CD4-positive, alpha-beta T cell (primary cell): ENCODE measurements at places on chromosomes 12 and 14.

GRCh38 chr14:71651228-71651627, 281.0 kb upstream of the RGS6 start:
- no peak for DNase-seq

DNA sequence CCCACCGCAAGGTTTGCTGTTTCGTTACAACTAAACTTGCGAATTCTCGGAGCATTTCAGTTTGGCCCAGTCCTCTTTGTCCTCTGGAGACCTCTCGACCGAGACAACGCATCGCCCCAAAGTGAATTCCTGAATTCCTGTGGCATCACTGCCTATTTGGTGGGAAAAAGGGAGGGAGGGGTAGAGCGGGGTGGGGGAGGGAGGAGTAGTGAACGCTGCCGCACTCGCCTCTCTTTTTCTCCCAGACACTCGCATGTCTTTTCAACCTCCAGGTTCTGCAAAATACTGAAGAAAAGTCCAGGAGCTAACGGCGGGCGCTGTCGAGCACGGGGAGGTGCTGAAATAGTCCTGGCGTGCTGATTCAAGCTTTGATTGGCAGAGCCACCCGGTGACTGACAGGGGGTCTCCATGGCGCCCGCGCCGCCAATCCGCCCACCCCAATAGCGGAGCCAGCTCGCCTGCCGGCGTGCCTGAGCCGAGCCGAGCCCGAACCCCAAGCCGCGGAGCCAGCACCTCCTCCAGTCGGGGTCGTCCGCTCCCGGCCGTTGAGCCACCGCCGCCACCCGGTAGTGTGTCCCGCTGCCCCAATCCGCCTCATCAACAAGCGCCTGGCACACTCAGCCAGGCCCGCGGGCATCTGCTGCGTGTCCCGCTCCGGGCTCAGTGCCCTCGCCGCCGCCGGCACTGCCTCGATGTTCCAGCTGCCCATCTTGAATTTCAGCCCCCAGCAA, at the start of gene SIX6:
Gene SIX6 (plus strand): TSS at position 440 of the 731 bp plus-strand sequence. CDS start 253 bp downstream, at position 693.
- no peak for DNase-seq

GRCh38 chr12:65734226-65734625, 90.1 kb upstream of the HMGA2 start:
- DNase-seq, result no peak

- peak; percentile 87 for DNase-seq
Observed at GRCh38 chr12:6869049-6870021, 2.0 kb downstream of the TPI1 start.

DNA sequence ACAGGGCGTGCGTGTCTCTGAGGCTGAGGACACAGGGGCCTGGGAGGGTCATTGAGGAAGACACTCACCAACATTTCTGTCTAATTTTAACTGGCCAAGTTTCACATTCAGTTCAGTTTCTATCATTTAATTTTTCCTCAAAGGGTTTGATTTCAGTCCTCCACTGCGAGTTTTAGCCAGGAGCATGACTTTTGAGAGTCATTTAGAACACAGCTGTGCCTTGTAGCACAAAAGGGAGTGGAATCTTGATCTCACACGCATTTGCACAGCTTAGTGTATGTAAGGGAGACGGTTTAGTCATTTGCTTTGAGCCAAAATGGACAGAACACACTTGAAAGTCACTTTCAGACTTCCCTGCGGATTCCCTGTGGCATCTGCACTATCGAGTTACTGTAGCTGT, 1090.8 kb downstream of the BCL11B start:
- no peak for DNase-seq

- no peak for DNase-seq
Observed at GRCh38 chr12:108370415-108370814, 31.3 kb upstream of the CMKLR1 start.

- DNase-seq, result no peak
Observed at GRCh38 chr14:87411370-87411769, 581.6 kb downstream of the GALC start.

DNA sequence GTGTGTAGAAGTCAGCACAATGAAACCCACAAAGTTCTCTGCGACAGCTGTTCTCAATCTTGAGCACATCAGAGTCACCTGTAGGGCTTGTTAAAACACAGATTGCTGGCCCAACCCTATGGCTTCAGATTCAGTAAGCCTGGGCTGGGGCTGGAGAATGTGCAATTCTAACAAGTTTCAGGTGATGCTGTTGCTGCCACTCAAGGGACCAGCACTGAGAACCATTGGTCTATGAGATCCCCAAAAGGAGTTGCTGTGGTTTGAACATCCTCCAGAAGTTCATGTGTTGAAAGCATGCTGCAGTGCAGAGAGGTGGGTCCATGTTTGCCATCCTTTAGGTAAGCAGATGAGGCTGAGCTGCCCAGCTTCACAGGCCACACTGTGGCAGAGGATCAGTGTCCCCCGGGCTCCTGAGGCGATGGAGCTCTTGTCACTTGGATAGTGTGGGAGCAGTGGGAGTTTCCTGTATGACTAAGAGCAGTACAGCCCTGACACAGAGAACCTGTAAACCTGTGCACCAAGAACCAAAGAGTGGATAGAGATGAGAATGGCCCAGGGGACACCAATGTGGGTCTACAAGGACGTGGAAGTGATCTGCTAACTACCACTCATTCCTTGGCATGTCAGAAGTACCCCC, 8.0 kb upstream of the RTRAF start:
- DNase-seq, result no peak

DNA sequence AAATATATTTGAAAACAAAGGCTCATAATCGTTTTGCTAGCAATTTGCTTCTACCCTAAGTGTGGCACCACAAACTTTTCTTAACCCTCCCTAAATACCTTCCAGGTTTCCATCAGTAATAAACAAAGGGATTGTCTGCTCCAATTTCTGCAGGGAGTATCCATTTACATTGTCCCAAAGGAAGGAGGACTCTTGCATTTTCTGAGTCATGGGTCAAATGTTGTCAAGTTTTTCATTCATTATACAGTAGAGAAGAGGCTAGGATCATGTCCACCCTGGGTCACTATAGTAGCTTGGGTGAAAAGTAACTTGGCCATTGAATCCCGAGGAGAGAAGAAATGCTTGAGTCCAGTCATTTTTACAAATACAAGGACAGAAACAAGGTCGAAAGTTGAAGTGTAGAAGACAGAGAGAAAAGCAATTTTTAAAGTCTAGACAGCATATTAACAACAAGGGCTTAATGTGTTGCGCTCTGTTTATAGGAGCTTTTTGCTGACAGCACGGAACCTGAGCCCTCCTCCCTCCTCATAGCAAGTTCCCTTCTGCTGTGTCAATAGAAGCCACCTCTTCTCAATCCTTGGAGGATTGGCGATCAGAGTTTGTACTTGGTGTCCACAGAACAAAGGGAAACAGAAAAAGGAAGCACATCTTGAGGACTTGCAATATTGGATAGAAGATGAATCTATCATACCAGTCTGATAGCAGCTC, 53.1 kb downstream of the TMEM30B start:
- DNase-seq, result no peak

DNA sequence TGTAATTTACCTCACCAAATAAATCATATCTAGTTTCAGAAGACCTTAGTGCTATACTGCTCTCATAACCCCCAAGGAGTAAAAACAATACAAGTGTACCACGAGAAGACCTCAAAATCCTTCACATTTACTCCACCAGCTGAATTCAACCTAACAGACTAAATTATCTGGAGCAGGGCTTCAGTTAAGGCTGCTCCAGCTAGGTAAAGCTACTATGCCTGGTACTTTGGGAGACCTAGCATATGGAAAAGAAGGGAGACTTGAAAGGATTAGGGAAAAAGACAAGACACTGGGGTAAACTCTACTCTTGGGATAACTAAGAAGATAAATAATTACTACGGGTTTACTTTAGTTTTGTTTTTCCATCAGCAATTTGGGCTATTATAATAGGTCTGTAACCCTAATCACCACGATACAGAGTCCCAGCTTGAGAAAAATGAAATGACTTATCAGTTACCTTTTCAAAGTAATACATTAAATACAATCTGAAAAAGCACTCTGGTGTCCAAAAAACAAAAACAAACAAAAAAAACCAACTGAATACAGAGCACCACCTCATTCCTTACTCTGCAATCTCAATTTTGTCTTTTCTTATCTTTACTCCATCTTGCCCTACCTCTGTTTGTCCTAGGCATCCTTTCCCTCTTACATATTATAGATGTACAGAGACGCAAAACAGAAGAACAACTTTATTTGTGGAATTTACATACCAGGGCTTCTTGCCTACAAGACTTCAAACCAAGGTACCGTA, 2.1 kb downstream of the EML5 start:
- DNase-seq, result no peak

DNA sequence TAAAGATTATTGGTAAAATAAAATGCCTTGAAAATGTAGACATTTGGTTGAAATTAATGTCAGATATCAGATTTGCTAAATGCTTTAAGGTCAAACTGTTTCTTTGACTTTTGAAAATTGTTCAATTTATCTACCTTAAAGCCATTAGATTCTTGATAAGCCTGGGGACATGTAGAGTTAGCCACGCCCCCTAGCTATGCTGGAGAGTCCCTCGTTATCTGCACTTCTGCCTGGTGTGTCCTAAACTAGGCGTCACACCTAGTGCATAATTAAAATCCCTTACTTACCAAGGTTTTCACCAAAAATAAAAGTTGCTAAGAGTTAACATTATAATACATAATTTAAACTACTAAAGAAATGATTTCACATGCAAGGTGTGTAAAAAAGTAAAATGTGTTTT, 79.5 kb downstream of the EGLN3 start:
- no peak for DNase-seq

DNA sequence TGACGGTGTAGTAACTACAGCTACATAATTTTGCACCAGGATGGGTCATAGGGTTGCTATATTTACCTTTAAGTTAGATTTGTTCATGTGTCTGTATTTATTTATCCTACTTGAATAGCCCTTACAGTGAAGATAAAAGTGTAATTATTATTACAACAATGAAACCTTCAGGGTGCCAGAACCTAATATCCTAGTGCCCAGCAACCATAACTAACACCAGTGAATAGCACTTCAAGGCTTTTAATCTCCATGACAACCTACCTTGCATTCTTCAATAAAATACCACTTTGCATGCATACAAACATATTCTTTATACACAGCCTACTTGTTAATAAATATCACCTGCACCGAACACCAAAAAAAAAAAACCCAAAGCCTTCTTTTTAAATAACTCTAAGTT, 58.7 kb upstream of the G2E3 start:
- no peak for DNase-seq

DNA sequence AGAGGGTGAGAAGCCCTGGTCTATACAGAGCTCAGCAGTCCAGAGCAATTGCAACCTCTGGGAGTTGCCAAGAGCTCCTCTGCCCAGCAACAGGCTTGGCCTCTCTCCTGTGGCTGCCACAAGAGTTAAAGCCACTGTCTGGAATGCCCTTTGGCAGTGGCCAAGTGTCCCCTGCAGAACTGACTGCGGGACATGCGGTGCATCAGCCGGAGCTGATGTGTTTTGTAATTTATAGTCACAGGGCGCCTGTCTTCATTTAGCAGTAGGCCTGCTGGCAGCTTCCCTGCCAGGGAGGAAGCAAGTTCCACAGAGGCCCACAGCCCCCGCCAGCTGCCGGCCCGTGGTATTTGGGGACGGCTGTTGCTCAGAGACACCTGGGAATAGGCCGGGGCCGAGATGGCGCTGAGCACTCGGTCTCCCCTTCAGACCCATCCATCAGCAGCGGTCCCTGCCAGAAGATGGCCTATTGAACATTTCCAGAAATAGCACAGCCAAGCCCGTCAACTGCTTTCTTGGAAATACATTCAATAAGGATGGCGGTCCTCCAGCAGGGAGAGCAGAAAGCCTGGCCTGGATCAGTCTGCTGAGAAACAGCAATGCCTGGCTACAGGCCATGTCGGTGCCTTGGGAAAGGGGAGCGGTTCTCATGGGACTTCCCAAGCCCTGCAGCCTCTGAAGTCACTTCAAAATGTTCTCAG, 217.4 kb downstream of the CRADD start:
- DNase-seq, result no peak

GRCh38 chr14:44531658-44532057, 24.6 kb upstream of the FSCB start:
- no peak for DNase-seq

- peak; percentile 46 for DNase-seq
Observed at GRCh38 chr12:54294152-54294952, 6.5 kb downstream of the NFE2 start.

DNA sequence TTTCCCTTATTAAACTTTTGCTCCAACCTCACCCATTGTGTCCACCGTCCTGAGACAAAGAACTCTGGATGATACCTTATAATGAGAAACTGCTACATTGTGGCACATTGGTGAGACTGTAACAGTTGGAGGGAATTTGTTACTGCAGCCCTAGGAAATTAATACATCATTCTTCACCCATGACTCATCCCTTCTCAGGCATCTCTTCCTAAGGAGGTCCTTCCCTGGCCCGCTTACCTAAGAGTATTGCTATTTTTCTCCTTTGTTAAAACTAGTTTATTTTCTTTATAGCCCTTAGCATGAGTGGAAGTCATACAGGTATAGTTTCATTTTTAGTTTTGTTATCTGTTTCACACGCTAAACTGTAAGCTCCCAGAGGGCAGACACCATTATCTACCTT, 87.1 kb downstream of the TMEM260 start:
- no peak for DNase-seq

- no peak for DNase-seq
Observed at GRCh38 chr12:6215932-6216494, 15.8 kb downstream of the CD9 start.

- no peak for DNase-seq
Observed at GRCh38 chr14:34794217-34794616, 79.8 kb upstream of the CFL2 start.

DNA sequence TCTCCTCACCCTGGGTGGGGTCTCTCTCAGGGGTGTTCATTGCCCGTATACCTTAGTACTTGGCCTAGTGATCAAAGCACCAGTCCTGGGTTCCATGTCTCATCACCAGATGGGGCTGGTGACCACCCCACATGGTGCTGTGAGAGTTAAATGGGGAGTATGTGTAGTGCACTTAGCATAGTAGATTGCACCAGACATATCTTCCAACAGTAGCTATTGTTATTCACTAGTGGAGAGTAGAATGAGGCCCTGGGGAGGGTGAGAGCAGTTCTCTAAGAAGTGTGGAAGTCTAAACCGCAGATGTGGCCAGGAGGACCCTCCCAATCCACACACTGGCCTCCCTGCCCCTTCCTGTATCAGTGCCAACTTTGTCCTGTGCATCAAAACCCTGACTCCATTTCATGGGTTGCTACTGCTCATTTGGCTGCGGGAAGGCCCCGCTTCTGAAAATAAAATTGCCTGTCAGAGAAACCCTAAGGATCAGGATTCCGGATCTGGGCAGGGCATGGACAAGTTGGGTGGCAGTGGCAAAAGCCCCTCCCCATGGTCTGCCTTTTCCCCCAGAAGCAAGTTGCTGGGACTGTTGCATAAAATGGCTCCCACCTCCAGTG, 4.4 kb downstream of the CD9 start:
- DNase-seq, result no peak

GRCh38 chr12:97968641-97969197, 506.1 kb downstream of the RMST start:
- no peak for DNase-seq

DNA sequence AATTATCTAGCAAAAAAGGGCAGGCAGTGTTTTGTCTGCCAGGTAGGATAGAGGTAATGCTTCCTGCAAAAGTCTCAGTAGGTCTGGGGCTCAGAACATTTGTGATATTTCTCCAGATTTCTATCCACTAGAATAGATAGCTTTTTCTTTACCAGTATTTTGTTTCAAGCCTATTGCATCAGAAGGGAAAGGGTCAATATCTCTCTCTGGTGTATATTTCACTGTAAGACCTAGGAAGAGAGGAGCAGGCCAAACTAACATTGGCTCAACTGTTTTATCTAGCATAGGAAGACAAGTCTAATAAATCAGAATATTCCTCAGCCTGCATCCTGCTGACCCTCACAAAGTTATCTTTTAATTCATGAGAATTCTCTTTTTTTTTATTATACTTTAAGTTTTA, 106.7 kb upstream of the DAAM1 start:
- no peak for DNase-seq
